Muscle of leg (tissue), 16 donors: ENCODE measurements at places on chromosomes 7 and 10. TPM values are rescaled to one million over a fixed set of nuclear protein-coding genes. Genes with fewer than 3 reads are reported as not detected.

HPS1 gene
- 9.7 TPM for total RNA-seq

TUBAL3 gene
- total RNA-seq, result 0.09 TPM

NPY gene
- 13.6 TPM for total RNA-seq

NHLRC2 gene
- total RNA-seq, result 14.2 TPM

LAMB4 gene
- 0.13 TPM for total RNA-seq

ZNF488 gene
- total RNA-seq, result 1.2 TPM

LRRN3 gene
- total RNA-seq, result 10.1 TPM

CRHR2 gene
- total RNA-seq, result 0.40 TPM

PALS2 gene
- 52.2 TPM for total RNA-seq

ABCC2 gene
- total RNA-seq, result 1.1 TPM

- no peak overlapping the region for H3K4me3 ChIP-seq
- H3K36me3 ChIP-seq, result no peaks in the 10 kb centered on the region
- H3K27me3 ChIP-seq, result no peaks in the 10 kb centered on the region
Observed at GRCh38 chr10:24825551-24825950, 101.9 kb upstream of the ARHGAP21 start.

DNA sequence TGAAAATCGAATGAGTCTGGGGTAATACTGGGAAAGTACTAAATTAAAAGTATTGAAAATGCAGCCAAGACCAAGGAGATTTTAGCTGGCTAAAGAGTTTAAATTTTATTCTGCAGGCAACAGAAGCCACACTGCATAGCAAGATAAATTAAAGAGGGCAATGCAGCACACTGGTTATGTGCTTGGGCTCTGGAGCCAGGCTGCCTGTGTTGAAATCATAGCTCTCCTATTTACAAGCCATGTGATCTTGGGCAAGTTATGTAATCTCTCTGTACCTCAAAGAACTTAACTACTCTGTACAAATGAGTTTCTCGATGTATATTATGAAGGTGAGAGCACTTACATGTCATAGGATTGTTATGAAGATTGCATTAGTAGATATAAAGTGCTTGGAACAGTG, 9.9 kb downstream of the SLC25A13 start:
- DNase-seq, result no peak
- H3K4me1 ChIP-seq, result peaks cover 4% of the 10 kb centered on the region
- no peak overlapping the region for H3K4me3 ChIP-seq
- H3K27ac ChIP-seq, result no peak overlapping the region
- H3K36me3 ChIP-seq, result peaks cover 5% of the 10 kb centered on the region

- DNase-seq, result no peak
- H3K4me3 ChIP-seq, result no peak overlapping the region
- H3K36me3 ChIP-seq, result peaks cover 11% of the 10 kb centered on the region
- H3K27me3 ChIP-seq, result no peaks in the 10 kb centered on the region
- H3K27ac ChIP-seq, result no peak overlapping the region
Observed at GRCh38 chr7:128067983-128068382, 36.7 kb upstream of the LRRC4 start.

GRCh38 chr7:152637161-152637560, 38.8 kb downstream of the XRCC2 start:
- no peak for DNase-seq
- H3K36me3 ChIP-seq, result no peaks in the 10 kb centered on the region
- no peaks in the 10 kb centered on the region for H3K27me3 ChIP-seq
- H3K4me3 ChIP-seq, result no peak overlapping the region

DNA sequence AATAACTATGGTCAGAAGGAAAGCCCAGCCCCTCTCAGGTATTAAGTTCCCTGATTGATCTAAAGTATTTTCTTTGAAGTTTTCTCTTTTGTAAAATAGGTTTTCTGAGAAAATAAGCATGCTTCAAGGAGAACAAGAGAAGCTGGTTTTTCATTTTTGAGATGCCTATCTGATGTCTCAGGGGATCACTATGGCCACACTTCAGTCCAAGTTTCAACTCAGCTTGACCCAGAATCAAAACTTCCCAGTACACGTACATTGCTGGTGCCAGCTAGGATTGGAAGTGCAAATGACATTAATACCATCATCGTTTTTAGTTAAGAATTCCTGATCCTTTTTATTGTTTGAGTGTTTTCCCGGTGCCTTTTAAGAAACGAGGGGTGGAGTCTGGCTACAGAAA, 7.2 kb downstream of the ITIH5 start:
- H3K4me1 ChIP-seq, result peaks cover 3% of the 10 kb centered on the region
- H3K36me3 ChIP-seq, result no peaks in the 10 kb centered on the region
- H3K27me3 ChIP-seq, result peaks cover 3% of the 10 kb centered on the region
- DNase-seq, result no peak
- no peak overlapping the region for H3K4me3 ChIP-seq
- H3K27ac ChIP-seq, result no peak overlapping the region

DNA sequence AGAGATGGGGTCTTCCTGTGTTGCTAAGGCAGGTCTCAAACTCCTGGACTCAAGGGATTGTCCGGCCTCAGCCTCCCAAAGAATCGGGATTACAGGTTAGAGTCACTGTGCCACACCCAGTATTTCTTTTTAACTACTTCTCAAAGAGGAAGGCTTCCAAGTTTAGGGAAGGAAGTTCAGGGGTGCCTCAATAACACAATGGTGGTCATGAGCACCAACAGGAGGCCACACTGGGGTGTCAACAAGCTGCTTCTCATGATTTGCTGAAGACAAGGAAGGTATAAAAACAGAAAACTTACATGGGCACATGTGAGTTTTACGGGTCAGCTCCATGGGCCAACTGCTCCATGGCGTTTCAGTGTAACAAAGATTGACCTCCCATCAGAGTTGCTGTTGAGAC, 160.5 kb downstream of the TNS3 start:
- H3K4me3 ChIP-seq, result no peak overlapping the region
- no peak overlapping the region for H3K27ac ChIP-seq
- peaks cover 42% of the 10 kb centered on the region for H3K36me3 ChIP-seq

- H3K4me1 ChIP-seq, result no peaks in the 10 kb centered on the region
- H3K4me3 ChIP-seq, result peak overlapping the region; percentile 80
- no peaks in the 10 kb centered on the region for H3K36me3 ChIP-seq
Observed at GRCh38 chr10:22250897-22251660, 33.3 kb upstream of the EBLN1 start.

DNA sequence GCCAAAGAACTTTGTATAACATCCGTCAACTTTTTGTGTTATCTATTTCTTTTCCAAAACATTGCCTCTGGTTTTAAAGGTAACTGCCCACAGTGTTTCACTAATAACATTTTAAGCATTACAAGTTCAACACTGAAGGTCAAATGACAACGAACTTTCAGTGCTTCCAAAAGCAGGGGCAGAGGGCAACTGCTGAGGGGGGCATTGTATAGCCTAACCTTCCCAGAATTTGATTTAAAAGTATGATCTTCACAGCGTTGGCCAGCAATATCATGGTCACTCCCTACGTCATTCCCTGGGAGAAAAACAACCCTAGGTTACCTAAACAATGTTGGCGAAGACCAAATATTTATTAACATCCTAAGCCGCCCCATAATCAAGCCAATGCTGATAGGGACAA, 2.5 kb upstream of the GOT1 start:
- H3K27me3 ChIP-seq, result no peaks in the 10 kb centered on the region
- H3K4me3 ChIP-seq, result no peak overlapping the region
- H3K4me1 ChIP-seq, result peaks cover 11% of the 10 kb centered on the region
- H3K36me3 ChIP-seq, result peaks cover 4% of the 10 kb centered on the region
- no peak for DNase-seq

GRCh38 chr7:141686670-141687069, 15.3 kb downstream of the DENND11 start:
- H3K4me1 ChIP-seq, result no peaks in the 10 kb centered on the region
- no peak overlapping the region for H3K4me3 ChIP-seq
- peaks cover 8% of the 10 kb centered on the region for H3K36me3 ChIP-seq
- DNase-seq, result no peak
- no peaks in the 10 kb centered on the region for H3K27me3 ChIP-seq

DNA sequence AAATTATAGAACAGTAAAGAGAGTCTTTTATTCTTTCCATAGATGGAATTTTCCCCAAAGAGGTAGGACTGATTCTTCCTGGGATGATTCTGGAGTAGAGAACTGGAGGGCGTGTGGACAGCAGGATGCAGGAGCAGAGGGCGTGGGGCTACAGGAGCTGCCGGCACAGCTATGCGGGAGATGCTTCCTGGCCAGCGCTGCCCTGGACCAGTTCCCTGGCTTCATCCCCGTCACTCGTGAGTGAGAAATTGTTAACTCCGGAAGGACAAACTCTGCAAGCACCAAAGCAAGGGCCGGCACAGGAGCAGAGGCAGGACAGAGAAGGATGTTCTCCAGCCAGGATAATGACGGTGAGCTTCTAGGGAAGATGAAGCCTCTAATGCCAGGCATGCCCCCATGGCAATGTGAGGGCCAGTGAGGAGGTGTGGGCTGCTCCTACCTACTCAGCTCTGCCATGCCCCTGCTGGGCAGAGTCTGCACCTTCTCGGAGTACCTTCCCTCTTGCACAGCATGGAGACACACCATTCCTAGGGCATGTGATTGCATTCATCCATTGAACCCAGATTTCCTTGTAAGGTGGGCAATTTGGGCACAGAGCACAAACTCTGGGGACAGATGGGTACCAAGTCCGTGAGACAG, 760.9 kb upstream of the IGFBP3 start:
- no peaks in the 10 kb centered on the region for H3K27me3 ChIP-seq
- no peaks in the 10 kb centered on the region for H3K4me1 ChIP-seq
- H3K27ac ChIP-seq, result no peak overlapping the region
- no peak overlapping the region for H3K4me3 ChIP-seq
- DNase-seq, result peak; percentile 56

GRCh38 chr7:63899691-63900393, 98.8 kb upstream of the ZNF722 start:
- H3K36me3 ChIP-seq, result no peaks in the 10 kb centered on the region
- H3K4me1 ChIP-seq, result no peaks in the 10 kb centered on the region
- no peak overlapping the region for H3K27ac ChIP-seq
- DNase-seq, result peak; percentile 1

DNA sequence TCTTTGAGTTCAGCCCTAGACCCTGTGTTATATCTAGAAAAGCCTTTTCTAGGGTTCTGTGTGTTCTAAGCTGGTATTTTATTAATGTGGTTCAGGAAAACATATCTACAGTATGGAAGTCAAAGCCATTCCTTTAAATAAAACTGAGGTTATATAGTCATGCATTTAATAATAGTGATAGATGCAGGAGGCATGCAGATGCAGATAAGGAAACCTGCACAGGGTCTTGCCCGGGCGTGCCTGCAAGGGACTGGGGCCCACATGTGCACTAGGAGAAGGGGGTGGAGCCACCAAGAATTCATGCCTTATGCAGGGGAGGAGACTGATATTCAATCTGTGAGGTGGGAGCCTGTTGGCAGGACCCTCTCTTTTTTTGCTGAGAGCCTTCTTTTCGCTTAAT, 171.5 kb downstream of the PRPF18 start:
- H3K4me3 ChIP-seq, result no peak overlapping the region
- no peak overlapping the region for H3K27ac ChIP-seq
- DNase-seq, result no peak
- H3K36me3 ChIP-seq, result no peaks in the 10 kb centered on the region
- no peaks in the 10 kb centered on the region for H3K27me3 ChIP-seq

- no peak for DNase-seq
- H3K27me3 ChIP-seq, result no peaks in the 10 kb centered on the region
- no peak overlapping the region for H3K27ac ChIP-seq
- no peaks in the 10 kb centered on the region for H3K36me3 ChIP-seq
- H3K4me1 ChIP-seq, result no peaks in the 10 kb centered on the region
- H3K4me3 ChIP-seq, result no peak overlapping the region
Observed at GRCh38 chr7:76077435-76077834, 29.5 kb downstream of the MDH2 start.

- H3K4me1 ChIP-seq, result no peaks in the 10 kb centered on the region
- no peak overlapping the region for H3K4me3 ChIP-seq
- H3K36me3 ChIP-seq, result no peaks in the 10 kb centered on the region
Observed at GRCh38 chr10:81920213-81920829, 45.3 kb downstream of the NRG3 start.

GRCh38 chr10:81903472-81903871, 28.5 kb downstream of the NRG3 start:
- DNase-seq, result no peak
- H3K4me3 ChIP-seq, result no peak overlapping the region
- H3K36me3 ChIP-seq, result no peaks in the 10 kb centered on the region
- no peak overlapping the region for H3K27ac ChIP-seq
- no peaks in the 10 kb centered on the region for H3K4me1 ChIP-seq

DNA sequence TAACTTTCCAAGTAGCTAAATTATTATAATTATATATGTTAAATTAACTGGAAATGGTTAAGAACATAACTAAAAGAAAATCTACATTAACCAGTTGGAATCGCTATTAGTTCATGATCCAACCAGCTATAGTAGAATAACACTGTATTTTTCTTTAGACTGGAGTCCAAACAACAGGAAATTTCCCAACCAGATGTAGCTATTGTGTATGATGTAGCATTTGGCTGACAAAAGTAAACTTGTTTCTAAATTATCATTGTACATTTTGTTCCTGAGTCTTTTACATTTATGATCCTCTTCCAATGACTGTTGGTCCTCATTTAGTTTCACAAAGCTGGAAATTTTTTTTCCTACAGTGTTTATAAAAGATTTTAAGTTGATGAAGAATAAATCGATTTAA, 62.1 kb downstream of the PAPSS2 start:
- no peaks in the 10 kb centered on the region for H3K27me3 ChIP-seq
- peaks cover 3% of the 10 kb centered on the region for H3K36me3 ChIP-seq
- no peak overlapping the region for H3K4me3 ChIP-seq
- no peaks in the 10 kb centered on the region for H3K4me1 ChIP-seq
- DNase-seq, result no peak

DNA sequence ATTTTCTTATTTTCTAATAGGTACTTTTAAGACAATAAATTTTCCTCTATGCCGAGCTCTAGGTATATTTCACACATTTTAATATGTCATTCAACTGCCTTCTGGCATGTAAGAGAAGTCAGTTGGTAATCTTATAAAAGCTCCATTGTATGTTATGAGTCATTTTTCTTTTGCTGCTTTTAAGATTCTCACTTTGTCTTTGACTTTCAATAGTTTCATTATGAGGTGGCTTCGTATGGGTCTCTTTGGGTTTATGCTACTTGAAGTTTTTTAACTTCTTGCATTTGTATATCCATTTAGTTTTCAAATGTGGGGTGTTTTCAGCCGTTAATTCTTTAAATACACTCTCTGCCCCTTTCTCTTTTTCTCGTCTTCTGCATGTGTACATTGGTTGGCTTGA, 80.5 kb downstream of the ABCA13 start:
- no peak for DNase-seq
- H3K4me1 ChIP-seq, result no peaks in the 10 kb centered on the region
- H3K36me3 ChIP-seq, result no peaks in the 10 kb centered on the region
- no peak overlapping the region for H3K4me3 ChIP-seq
- no peaks in the 10 kb centered on the region for H3K27me3 ChIP-seq
- H3K27ac ChIP-seq, result no peak overlapping the region

GRCh38 chr10:11049806-11050205, 32.1 kb downstream of the CELF2 start:
- H3K36me3 ChIP-seq, result peaks cover 3% of the 10 kb centered on the region
- no peaks in the 10 kb centered on the region for H3K27me3 ChIP-seq
- no peak for DNase-seq
- H3K27ac ChIP-seq, result no peak overlapping the region
- H3K4me3 ChIP-seq, result no peak overlapping the region
